ENCODE measurements at places on chromosomes 3 and 15. TPM values are rescaled to one million over a fixed set of nuclear protein-coding genes. Genes with fewer than 3 reads are reported as not detected.

CCK gene
- polyA plus RNA-seq: 2.8 TPM

FETUB gene
- polyA plus RNA-seq: not detected

IGDCC3 gene
- not detected for polyA plus RNA-seq

NANOGP8 gene
- not detected for polyA plus RNA-seq

RASL12 gene
- polyA plus RNA-seq: 16.9 TPM

RTP3 gene
- not detected for polyA plus RNA-seq
